ENCODE measurements at places on chromosomes 16 and 17. TPM values are rescaled to one million over a fixed set of nuclear protein-coding genes. Genes with fewer than 3 reads are reported as not detected.

The SLC2A4 gene
- not detected for total RNA-seq

The STH gene
- total RNA-seq = not detected

The NTN1 gene
- total RNA-seq = 0.59 TPM

The PRSS21 gene
- not detected for total RNA-seq
